ENCODE measurements at places on chromosomes 7 and 10.

DNA sequence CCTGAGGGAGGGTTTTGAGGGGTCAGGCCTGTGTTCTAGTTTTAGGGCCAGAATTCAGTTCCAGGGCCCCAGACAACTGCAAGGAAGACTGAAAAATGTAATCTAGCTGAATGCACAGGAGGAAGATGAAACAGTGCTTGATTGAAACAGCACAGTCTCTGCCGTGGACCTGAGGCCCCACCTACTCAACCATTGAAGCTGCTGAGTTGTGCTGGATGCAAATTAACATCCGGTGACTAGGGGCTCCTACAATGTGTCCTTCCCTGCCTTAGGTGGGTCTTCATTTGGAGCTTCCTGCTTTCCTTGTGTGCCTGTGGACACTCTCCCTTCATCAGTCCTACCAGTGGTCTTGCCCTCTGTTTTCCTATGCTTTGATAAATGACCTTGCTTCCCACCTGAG, 5.7 kb downstream of the GLRX3 start:
- no peak for DNase-seq

- DNase-seq: peak; percentile 98
Measured at GRCh38 chr7:135745703-135746312, 2.8 kb downstream of the FAM180A start.

- no peak for DNase-seq
Measured at GRCh38 chr7:122694697-122695096, 4.2 kb downstream of the RNF133 start.

DNA sequence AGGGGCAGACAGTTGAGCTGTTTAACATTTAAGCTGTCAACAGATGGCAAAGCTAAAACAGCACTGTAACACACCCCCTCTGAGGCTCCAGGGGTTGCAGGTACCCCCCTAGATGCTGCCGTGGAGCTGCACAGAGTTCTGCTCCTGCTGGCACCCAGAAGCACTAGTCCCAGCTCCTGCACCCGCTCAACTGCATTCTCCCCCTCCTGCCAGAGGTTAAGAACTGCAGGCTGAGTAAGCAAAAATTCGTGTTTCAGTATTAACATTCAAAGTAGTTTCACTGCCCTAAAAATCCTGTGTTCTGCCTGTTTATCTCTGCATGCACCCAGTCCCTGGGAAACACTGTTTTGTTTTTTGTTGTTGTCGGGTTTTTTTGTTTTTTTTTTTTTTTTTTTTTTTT, 790.8 kb upstream of the KCND2 start:
- DNase-seq: peak; percentile 14

DNA sequence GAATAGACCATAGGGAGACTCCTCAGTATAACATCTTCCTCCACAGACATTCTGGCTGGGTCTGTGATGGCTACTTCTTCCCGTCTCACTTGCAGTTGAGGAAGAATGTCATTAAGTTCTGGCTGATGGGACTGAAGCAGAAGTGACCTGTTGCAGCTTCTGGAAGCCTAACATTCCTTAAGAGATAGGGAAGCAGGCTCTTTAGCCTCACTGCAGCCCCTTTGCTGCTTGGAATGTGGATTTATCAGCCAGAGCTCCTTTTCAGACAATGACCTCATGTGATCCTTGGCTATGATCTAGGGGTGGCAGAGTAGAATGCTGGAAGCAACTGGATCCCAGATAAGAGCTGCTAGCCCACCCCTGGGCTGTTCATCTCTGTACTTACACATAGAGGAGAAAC, 142.5 kb downstream of the RNF216 start:
- DNase-seq: no peak

Data from iris pigment epithelial cell (primary cell).